ENCODE measurements at places on chromosomes 16 and 17.

DNA sequence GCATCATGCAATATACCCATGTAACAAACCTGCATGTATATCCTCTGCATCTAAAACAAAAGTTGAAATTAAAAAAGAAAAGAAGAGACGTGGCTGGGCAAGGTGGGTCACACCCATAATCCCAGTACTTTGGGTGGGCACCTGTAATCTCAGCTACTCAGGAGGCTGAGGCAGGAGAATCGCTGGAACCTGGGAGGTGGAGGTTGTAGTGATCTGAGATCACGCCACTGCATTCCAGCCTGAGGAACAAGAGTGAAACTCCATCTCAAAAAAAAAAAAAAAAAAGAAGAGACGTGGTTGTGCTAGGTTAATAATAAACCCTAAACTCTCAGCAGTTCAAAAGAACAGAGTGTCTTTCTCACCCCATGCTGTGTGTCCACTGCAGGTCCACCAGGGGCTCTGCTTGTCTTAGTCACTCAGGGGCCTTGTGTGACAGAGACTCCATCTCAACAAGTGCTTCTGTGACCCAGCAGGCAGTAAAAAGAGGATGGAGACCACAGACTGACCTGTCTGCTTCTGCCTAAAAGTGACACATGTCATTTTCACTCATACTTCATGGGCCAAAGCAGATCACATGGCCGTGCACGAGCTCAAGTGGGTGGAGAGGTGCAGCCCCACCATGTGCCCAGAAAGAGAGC lies 22.3 kb upstream of the N4BP1 start:
- DNase-seq: no peak

DNA sequence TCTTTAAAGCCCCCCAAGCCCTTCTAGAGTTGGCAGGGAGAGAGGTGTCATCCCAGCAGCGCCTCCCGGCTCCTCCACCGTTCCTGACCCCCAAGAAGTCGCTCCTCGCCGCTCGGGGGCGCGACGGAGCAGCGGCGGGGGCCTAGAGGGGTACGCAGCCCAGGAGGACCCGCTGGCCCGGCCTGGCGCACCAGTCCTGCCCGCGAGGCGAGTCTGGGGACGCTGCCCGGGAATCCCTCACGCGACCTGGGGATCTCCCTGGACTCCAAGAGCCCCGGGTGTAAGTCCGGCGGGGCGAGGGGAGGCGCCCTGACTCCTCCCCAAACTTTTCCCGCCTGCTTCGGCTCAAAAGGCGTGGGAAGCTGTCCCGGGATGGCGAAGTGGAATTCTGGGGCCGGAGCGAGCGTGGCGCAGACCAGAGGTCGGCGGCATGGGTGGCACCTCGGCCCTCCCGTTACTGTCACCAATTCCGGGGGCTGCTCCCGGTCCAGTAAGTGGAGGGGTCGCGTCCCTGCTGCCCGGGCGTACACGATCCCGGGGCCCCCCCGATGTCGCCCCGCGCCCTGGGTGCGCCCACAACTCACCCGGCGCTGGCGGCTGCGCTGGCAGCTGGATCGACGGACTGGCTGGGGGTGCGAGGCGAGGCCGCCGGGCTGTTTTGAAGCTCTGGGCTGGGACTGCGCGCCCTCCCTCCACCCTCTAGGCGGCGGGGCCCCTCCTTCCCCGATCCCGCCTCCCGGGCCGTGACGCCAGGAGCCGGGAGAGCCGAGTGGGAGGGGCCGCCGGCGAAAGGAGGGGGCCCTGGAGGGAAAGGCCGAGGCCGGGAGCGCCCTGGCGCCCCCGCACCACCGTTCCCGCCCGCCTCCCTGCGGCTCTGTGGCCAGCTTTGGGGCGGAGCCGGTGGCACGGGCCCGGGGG lies at the start of gene EMP2:
Gene EMP2, minus strand, starts transcription at position 634 of the 918 bp plus-strand sequence. CDS start 32,981 bp downstream, outside the sequence.
- no peak for DNase-seq

DNA sequence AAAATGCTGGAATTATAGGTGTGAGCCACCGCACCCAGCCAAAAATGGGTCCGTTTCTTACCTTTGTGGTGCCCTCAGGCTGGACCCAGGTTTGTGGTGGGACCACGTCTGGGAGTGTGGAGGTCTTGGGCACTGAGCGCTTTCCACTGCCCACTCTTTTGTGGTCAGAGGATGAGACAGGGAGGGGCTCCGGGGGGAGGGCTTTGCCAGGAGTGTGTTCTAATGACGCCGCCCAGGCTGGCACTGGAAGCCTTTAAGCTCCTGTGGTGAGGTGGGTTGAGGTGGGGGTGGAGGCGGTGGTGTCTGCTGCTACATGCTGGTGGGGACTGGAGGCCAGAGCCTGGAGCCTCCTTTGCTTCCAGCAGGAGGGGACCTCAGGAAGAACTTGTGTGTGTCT lies 12.8 kb upstream of the ADCY7 start:
- no peak for DNase-seq

DNA sequence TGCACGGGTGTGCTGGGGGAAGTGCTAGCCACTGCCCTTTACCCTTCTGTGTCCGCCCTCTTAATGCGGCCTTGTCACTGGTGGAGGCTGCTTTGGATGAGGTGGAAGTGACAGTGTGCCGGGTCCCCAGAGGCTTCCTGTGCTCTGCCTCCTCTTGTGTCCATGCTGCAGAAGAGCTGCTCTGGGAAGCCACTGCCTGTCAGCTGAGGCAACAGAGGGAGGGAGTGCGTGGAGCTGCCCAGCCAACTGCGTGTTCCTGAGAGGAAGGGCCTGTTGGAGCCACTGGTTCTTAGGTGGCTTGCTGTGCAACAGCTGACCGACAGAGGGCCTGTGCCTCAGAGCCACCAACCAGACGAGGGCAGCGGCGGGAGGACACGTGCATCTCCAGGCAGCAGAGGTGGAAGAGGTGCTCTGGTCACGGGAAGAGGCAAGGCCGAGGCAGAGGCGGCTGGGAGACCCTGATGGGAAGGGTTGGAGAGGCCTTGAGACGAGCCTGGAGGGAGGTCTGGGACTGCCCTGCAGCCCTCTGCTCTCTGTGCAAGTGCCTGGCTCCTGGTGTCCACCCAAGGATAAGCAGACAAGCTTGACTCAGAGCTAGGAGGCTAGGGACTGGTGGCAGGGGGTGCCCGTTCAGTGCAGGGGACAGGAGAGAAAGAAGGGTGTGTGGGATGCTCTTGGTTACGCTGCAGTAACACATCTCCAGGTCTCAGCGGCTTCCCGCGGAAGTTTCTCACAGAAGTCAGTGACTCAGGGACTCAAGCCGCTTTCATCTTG lies 25.4 kb downstream of the B9D1 start:
- DNase-seq: no peak
